ENCODE measurements at places on chromosomes 2 and 18. TPM values are rescaled to one million over a fixed set of nuclear protein-coding genes. Genes with fewer than 3 reads are reported as not detected.

ZRANB3 gene
- total RNA-seq, result 5.5 TPM

MYCN gene
- not detected for total RNA-seq

KCNE4 gene
- total RNA-seq, result not detected

SLC8A1 gene
- 1.8 TPM for total RNA-seq

METAP1D gene
- total RNA-seq, result 6.4 TPM

LINC00305 gene
- total RNA-seq, result not detected

IGFBP5 gene
- not detected for total RNA-seq

FANCL gene
- total RNA-seq, result 21.4 TPM

GKN1 gene
- total RNA-seq, result not detected

CPO gene
- not detected for total RNA-seq

EGR4 gene
- 1.9 TPM for total RNA-seq

SCN1A gene
- not detected for total RNA-seq

STARD6 gene
- total RNA-seq, result 0.54 TPM

PARD3B gene
- 0.26 TPM for total RNA-seq

VWC2L gene
- total RNA-seq, result not detected

HOXD9 gene
- not detected for total RNA-seq

RESP18 gene
- total RNA-seq, result not detected

CREG2 gene
- not detected for total RNA-seq

GREB1L gene
- not detected for total RNA-seq

ITPRID2 gene
- total RNA-seq, result 51.6 TPM

ADCYAP1 gene
- total RNA-seq, result not detected

EIF5B gene
- 84.7 TPM for total RNA-seq

LRATD1 gene
- not detected for total RNA-seq

FEV gene
- total RNA-seq, result not detected

CABLES1 gene
- 3.2 TPM for total RNA-seq

TEKT4 gene
- 0.27 TPM for total RNA-seq

CYTIP gene
- 302 TPM for total RNA-seq

SLC23A3 gene
- 1.9 TPM for total RNA-seq
